ENCODE measurements at places on chromosomes 12 and 14. TPM values are rescaled to one million over a fixed set of nuclear protein-coding genes. Genes with fewer than 3 reads are reported as not detected.

GRCh38 chr14:55814064-55814463 lies 234.1 kb downstream of the KTN1 start:
- no peak for DNase-seq

Gene HVCN1
- total RNA-seq: 4.1 TPM

GRCh38 chr14:104724407-104724980 lies 465 bp downstream of the ADSS1 start:
- DNase-seq: peak; percentile 43

DNA sequence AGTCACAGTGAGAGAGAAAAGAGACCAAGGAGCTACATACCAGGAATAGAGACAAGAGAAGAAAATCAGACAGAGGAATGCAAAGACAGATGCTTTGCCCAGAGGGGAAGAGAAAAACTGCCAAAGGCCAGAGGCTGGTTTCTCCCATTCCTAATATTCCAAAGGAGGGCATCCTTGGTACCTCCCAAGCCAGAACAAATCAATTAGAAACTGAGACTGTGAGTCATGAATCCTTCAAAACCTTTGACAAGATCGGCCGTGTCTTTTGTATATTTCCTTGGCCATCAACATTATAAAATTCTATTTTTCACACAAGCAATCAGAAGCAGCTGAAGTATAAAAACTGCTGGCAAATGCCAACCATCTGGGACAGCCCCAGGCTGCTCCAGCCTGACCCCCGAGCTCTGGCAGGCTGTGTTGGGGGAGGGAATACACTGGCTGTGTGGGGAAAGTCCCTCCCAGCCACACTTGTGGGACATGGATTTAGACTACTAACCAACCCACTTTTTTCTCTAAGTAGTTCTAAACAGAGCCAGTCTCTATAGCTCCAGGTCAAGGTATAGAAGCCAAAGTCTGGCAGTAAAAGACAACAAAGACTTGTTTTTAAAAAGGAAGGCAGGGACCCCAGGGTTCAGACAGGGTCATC lies 13.7 kb downstream of the POMT2 start:
- peak; percentile 41 for DNase-seq

- peak; percentile 100 for DNase-seq
These were observed at the start of gene CCT2 for GRCh38 chr12:69585189-69586062. Gene CCT2, plus strand, starts transcription at chr12:69585459. Its CDS starts 63 bp downstream, at chr12:69585522.

GRCh38 chr14:32047791-32048190 lies 29.3 kb upstream of the ARHGAP5 start:
- DNase-seq: peak; percentile 31

Gene TMPRSS12
- not detected for total RNA-seq

DNA sequence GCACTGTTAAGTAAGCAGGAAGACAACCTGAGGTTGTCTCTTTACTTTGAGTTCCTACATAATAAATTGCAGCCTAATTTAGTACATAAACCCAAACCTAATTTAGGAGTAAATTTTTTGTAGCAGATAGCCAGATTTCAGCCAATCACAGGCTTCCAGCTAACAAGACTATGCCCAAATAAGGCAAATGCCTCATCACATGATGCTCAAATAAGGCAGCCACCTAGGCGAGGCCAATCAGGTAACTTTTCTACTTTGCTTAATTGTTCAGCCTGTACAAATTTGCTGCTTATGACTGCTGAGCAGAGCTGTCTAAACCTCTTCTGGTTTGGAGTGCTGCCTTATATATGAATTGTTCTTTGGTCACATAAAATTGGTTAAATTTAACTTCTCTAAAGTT lies 1118.7 kb upstream of the TMEM132C start:
- no peak for DNase-seq

- DNase-seq: peak; percentile 83
These were observed 4.6 kb downstream of the SALL2 start for GRCh38 chr14:21521501-21521900.

Gene TRPV4
- 1.6 TPM for total RNA-seq

Gene OVCH1
- 0.13 TPM for total RNA-seq

- DNase-seq: peak; percentile 23
These were observed 40.1 kb upstream of the WNK1 start for GRCh38 chr12:712172-712863.

Gene ANO2
- total RNA-seq: not detected

Gene LRRC10
- total RNA-seq: not detected

DNA sequence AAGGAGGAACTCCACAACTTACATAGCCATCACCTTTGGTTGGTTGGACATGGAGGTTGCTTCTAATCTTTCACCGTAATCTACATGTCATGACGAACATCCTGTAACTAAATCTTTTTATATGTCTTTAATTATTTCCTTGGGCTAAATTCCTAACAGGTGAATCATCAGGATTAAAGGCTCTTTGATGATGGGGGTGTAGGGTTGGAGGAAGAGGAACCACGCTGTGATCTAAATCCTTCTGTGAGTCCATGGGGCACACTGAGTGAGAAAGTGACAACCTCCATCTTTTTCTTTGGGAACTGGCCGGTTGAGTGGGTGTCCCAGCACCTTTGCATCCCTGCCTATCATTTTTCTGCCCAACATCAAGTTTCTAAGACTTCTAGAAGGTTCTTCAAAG lies 31.1 kb upstream of the MAP1LC3B2 start:
- peak; percentile 70 for DNase-seq

Gene PLBD1
- 0.51 TPM for total RNA-seq

Gene SMIM41
- not detected for total RNA-seq

DNA sequence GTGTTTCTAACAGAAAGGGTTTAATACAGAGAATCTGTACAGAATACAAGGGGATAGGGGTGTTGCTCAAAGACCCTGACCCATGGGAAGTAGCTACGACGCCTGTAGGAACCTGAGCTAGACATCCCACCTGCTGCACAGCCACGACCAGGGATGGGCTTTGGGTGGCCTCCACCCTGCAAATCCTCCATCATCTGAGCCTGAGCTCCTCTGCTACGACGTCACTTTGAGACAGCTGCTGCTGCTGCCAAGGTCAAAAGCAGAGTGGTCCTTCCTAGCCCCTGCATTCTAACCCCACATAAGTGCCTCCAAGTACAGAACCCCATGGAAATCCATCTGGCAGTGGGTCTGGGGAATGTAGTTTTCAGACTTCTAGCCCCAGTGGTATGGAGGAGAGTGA lies 43.8 kb downstream of the JAG2 start:
- DNase-seq: no peak

DNA sequence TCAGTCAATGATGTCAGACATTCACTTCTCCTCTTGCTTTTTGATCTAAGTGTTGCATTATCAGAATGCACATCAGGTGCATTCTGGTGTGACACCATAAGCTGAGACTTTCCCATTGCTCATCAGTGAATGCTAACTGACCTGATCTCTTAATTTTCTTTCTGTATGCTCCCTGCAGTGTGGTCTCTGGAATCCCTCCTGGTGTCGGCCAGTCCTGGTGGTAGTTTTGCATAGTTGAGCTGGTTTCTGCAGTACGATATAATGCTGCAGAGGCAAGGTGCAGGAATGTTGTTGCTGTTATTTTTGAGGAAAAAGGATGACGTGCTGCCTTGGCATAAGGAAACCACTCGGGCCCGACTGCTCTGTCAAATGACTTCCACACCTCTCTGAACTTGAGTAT lies 11.0 kb upstream of the SRP54 start:
- no peak for DNase-seq

- peak; percentile 68 for DNase-seq
These were observed 19.8 kb upstream of the PALS1 start for GRCh38 chr14:67221248-67221981.

- DNase-seq: peak; percentile 95
These were observed 4.2 kb downstream of the IFFO1 start for GRCh38 chr12:6551496-6552139.

Gene PZP
- total RNA-seq: not detected

Gene AMN
- not detected for total RNA-seq

GRCh38 chr14:21978184-21978998 lies 304.8 kb upstream of the OR4E1 start:
- DNase-seq: peak; percentile 33

- no peak for DNase-seq
These were observed 177.5 kb downstream of the SSPN start for GRCh38 chr12:26372866-26373265.

GRCh38 chr12:622416-622815 lies 40.8 kb downstream of the NINJ2 start:
- DNase-seq: peak; percentile 42

DNA sequence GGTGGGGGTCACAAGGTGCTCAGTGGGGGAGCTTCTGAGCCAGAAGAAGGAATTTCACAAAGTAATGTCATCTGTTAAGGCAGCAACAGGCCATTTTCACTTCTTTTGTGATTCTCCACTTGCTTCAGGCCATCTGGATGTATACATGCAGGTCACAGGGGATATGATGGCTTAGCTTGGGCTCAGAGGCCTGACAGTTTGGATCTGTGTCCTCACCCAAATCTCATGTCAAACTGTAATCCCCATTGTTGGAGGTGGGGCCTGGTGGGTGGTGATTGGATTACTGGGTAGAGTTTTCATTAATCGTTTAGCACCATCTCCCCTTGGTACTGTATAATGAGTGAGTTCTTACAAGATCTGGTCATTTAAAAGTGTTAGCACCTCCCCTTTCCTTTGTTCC lies 36.4 kb downstream of the TESPA1 start:
- no peak for DNase-seq

Gene IL26
- not detected for total RNA-seq

DNA sequence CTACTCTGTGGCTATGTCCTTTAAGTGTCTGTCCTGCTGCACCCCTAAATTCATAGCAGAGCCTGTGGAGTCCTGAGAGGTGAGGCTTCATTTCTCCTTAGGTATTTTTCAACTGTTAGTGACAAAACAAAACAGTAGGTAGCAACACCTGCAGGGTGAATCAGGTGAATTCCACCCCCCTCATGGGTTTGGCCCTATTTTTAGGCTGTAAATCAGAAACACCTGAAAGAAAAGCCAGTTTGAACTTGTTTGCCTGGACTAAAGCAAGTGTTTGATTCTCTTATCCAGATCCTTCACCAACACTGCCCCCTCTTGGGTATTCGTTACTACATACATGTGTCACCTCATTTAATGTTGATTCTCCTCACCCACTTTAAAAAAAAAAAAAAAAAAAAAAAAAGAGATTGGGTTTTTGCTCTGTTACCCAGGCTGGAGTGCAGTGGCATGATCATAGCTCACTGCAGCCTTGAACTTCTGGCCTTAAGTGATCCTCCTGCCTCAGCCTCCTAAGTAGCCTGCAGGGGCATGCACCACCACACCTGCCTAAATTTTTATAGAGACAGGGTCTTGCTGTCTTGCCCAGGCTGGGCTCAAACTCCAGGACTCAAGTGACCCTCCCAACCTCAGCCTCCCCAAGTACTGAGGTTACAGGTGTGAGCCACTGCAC lies 10.3 kb downstream of the TBPL2 start:
- DNase-seq: peak; percentile 81

Gene MYBPC1
- total RNA-seq: not detected

GRCh38 chr12:16369156-16369555 lies 21.7 kb downstream of the MGST1 start:
- peak; percentile 53 for DNase-seq

GRCh38 chr14:92797935-92798653 lies 4.0 kb downstream of the GOLGA5 start:
- no peak for DNase-seq

- DNase-seq: no peak
These were observed 31.8 kb upstream of the ULK1 start for GRCh38 chr12:131862600-131862993.

DNA sequence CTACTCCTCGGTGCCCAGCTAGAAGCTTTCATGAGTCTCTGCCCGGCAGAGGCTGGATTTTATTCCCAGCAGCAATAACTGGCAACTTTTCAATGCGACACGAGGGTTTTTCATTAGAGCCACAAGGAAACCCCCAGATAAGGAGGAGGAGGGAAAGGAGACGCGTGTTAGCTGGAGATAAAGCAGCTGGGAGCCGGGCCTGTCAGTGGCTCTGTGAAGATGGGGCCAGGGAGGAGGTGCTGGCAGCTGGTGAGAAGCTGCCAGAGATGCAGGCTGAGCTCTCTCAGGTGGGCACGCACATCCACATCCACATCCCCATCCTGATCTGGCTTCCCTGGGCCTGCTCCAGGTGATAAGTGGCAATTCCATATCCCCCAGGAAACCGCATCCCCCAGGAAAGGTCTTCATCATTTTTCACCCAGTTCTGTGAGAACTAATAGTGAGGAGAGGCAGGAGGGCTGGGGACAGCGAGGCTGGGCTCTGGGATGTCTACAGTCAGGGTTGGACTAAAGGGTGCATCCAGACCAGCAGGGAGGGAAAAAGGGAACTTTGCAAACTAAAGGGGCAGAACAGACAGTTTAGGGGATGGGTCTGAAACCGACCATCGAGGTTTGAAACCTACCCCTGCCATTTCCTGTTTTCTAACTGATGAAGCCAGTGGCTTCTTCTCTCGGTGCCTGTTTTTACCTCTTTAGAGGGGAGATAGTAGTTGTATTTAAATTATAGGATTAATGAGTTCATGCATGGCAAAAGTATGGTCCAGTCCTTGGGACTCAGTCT lies 413.2 kb downstream of the DPF3 start:
- DNase-seq: no peak

- DNase-seq: peak; percentile 65
These were observed 57.1 kb downstream of the NIN start for GRCh38 chr14:50773632-50774541.

DNA sequence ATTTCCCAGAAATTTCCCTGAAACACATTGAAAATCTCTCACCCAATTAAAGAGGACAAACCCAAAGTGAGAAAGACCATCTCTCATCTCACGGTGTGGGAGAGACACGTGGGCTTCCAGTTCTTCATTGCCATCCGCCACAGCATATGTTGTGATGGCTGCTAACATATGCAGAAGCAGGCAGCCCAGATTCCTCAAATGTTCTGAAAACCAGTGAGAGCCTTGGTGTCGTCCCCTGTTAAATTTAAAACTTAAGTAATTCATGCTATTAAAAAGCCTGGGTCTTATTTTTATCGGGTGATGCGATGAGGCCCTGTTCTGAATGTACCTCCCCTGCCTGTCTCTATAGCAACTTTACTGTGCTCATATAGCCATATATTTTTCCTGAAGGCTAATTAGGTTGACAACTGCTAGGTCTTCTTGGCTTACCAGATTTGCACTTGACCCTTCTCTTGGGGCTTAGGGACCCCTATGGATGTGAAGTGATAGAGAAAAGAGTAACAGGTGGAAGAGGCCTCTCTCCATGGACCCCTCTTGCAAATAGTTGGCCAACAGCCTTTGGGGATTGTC lies 2.8 kb upstream of the FGF6 start:
- no peak for DNase-seq

GRCh38 chr14:70008284-70009262 lies 129.4 kb downstream of the SMOC1 start:
- DNase-seq: no peak

Gene P2RX2
- not detected for total RNA-seq

GRCh38 chr12:68772714-68773113 lies 26.7 kb downstream of the SLC35E3 start:
- no peak for DNase-seq

Gene SLC10A1
- not detected for total RNA-seq

- DNase-seq: no peak
These were observed 477.2 kb downstream of the DIO2 start for GRCh38 chr14:79734151-79734550.

DNA sequence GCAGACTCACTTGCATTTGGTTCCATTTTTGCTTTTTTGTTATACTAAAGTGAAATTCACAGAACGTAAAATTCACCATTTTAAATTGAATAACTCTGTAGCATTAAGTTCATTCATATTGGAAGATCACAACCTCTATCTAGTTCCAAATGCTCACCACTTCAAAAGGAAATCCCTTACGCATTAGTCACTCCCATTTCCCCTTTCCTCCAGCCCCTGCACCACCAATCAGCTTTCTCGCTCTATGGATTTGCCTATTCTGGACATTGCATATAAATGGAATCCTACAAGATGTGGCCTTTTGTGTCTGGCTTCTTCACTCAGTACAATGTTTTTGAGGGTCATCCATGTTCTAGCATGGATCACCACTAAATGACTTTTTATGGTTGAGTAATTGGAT lies 294.5 kb downstream of the KSR2 start:
- DNase-seq: no peak

Gene SERPINA1
- not detected for total RNA-seq

Gene PMCH
- not detected for total RNA-seq
